ENCODE measurements at places on chromosomes 6 and 20. TPM values are rescaled to one million over a fixed set of nuclear protein-coding genes. Genes with fewer than 3 reads are reported as not detected.

The FAM83C gene
- total RNA-seq = 0.33 TPM

The RCAN2 gene
- not detected for total RNA-seq

The JPH2 gene
- 155 TPM for total RNA-seq

The PDYN gene
- not detected for total RNA-seq

The RWDD1 gene
- total RNA-seq = 22.4 TPM

The TP53TG5 gene
- total RNA-seq = not detected

The EDN1 gene
- total RNA-seq = 91.0 TPM

The STMN3 gene
- total RNA-seq = 0.76 TPM

The SSTR4 gene
- 0.43 TPM for total RNA-seq

The TRAM2 gene
- 68.8 TPM for total RNA-seq

The MAS1 gene
- not detected for total RNA-seq

The MYO6 gene
- total RNA-seq = 11.4 TPM

The TRIM15 gene
- total RNA-seq = not detected

The SIRPB1 gene
- not detected for total RNA-seq

The C6orf89 gene
- total RNA-seq = 29.8 TPM

The SRSF12 gene
- total RNA-seq = 1.2 TPM

The C4B gene
- total RNA-seq = 6.3 TPM

The LY6G6F gene
- total RNA-seq = not detected

The NTSR1 gene
- 0.11 TPM for total RNA-seq

The SNRPB2 gene
- 36.5 TPM for total RNA-seq

The LRRC1 gene
- total RNA-seq = 38.1 TPM

The VSTM2L gene
- 61.3 TPM for total RNA-seq
